ENCODE measurements at places on chromosomes 1 and 21.

- no peak for DNase-seq
Measured at GRCh38 chr1:207306023-207306422, 15.5 kb upstream of the CD55 start.

DNA sequence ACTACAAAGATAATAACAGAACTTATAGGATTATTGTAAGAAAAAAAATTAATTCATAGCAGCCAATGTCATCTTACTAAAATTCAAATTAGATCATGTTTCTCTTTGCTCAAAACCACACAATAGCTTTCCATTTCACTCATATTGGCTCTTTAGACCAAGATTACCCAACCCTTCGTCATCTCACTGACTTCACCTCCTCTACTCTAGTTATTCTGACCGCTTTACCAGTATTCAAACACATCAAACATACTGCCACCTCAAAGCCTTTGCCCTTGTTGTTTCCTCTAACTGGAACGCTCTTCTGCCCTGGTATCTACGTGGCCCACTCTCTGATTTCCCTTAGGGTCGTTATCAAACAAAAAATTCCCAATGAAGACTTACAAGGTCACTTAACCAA, 1.7 kb downstream of the ANGPTL3 start:
- DNase-seq = no peak

DNA sequence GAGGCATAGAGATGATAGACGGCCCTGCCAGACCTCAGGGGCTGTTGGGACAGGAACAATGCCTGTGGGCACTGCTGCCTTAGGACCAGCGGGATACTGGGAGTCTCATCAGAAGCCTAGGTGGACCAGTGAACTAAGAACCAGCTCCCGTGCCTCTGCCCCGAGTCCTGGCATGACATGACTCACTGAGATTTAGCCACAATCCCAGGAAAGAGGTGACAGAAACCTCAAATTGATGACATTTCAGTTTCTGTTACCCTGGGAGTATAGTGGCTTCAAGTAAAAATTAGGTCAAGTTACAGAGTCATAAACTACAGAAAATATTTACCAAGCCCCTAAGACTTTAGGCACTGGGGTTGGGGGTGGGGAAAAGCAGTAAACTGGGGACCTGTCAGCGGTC, 74.6 kb upstream of the GADD45A start:
- DNase-seq = no peak

GRCh38 chr21:42878678-42878992, 704 bp downstream of the WDR4 start:
- DNase-seq = no peak

- DNase-seq = no peak
Measured at GRCh38 chr1:29569971-29570634, 333.8 kb downstream of the PTPRU start.
